ENCODE measurements at places on chromosomes 2 and 18. TPM values are rescaled to one million over a fixed set of nuclear protein-coding genes. Genes with fewer than 3 reads are reported as not detected.

The KLHL29 gene
- total RNA-seq = 3.2 TPM

The ANKRD62 gene
- not detected for total RNA-seq

The AMMECR1L gene
- total RNA-seq = 14.3 TPM

The VPS4B gene
- total RNA-seq = 20.6 TPM

The C2orf15 gene
- total RNA-seq = 0.46 TPM

The RNF144A gene
- total RNA-seq = 7.6 TPM

The DCDC2C gene
- 0.54 TPM for total RNA-seq

Data from A549 treated with RU486 at 1 μM for 4 hours (cell line).